ENCODE measurements at places on chromosomes 2 and 18. TPM values are rescaled to one million over a fixed set of nuclear protein-coding genes. Genes with fewer than 3 reads are reported as not detected.

Gene MAP2
- 57.6 TPM for total RNA-seq

- no peak overlapping the region for H3K4me3 ChIP-seq
- H3K36me3 ChIP-seq, result no peaks in the 10 kb centered on the region
- DNase-seq, result no peak
- H3K4me1 ChIP-seq, result peaks cover 3% of the 10 kb centered on the region
These were observed 43.1 kb downstream of the INPP4A start for GRCh38 chr2:98487806-98488189.

Gene CNTNAP5
- total RNA-seq, result not detected

GRCh38 chr2:217906798-217907197 is 96.0 kb downstream of the TNS1 start:
- peaks cover 100% of the 10 kb centered on the region for H3K4me1 ChIP-seq
- H3K27ac ChIP-seq, result peak overlapping the region; percentile 98
- peak; percentile 88 for DNase-seq
- no peaks in the 10 kb centered on the region for H3K27me3 ChIP-seq
- peaks cover 12% of the 10 kb centered on the region for H3K36me3 ChIP-seq

Gene UGT1A5
- not detected for total RNA-seq
